Glutamatergic neuron (in vitro differentiated cells): ENCODE measurements at places on chromosomes 1 and 21.

- peak; percentile 82 for DNase-seq
Measured at GRCh38 chr1:32215629-32216480, 6.3 kb downstream of the TMEM234 start.

- DNase-seq: no peak
Measured at GRCh38 chr1:69328186-69328585, 239.5 kb upstream of the LRRC7 start.

- no peak for DNase-seq
Measured at GRCh38 chr1:3401585-3402257, 52.7 kb upstream of the ARHGEF16 start.

DNA sequence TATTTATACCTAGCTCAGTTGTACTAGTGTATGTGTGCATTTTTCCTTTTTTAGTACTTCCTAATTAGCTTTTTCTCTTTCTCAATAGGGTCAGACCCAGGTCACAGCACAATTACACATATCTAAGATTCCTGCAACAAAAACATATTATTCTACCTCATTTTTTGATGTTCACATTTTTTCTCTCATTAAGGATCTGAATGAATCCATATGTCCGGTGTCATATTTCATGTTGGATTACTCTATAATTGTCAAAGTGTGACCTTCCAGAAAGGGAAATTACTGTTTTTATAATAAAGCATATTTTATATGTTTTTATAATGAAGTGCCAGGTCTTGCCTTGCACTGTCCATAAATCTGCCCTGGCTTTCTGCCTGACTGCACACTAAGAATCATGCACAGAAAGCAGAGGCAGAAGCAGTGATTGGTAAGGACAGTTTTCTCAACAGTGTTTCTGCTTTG, 143.7 kb downstream of the KCNT2 start:
- no peak for DNase-seq

GRCh38 chr1:78303620-78304019, 187.2 kb upstream of the PTGFR start:
- DNase-seq: no peak

GRCh38 chr1:93979040-93979717, 69.9 kb upstream of the GCLM start:
- DNase-seq: no peak

- no peak for DNase-seq
Measured at GRCh38 chr1:168799927-168800605, 71.1 kb upstream of the DPT start.

- no peak for DNase-seq
Measured at GRCh38 chr1:157181258-157181657, 43.1 kb upstream of the ETV3 start.

DNA sequence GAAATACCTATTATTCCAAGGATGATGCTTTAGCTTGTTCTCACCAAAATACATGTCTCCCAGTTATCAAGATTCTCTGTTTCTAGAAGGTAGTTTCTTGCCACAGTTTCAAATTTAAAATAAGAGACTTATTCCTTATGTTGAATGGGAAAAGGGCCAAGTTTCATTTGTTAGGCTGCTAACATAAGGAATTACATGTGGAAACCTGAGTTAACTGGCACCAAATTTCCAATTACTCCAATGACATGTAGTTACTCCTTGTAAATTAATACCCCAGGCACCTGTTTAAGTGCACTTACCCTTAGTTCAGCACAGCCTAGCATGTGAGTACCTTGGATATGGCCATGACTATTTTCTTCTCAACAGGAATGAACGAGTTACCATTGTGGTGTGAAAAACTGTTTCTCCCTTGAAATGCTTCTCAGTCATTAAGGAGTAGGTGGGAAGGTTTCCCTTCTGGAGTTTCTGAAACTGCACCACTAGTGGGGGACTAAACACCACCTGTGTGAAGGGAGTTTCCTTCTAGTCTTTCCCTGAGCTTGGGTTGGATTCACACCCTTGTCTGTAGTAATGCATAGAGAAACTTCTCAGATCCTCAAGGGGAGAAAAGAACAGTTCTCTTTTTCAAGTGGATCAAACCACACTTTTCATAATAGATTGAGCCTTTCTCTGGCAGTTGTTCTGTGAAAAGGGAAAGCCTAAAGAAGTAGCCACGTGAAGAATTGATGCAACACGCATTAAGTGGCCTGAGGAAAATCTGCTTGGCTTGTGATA, 32.3 kb upstream of the LRRC8C start:
- no peak for DNase-seq
